ENCODE measurements at places on chromosomes 7 and 10. TPM values are rescaled to one million over a fixed set of nuclear protein-coding genes. Genes with fewer than 3 reads are reported as not detected.

IDI2 gene
- 0.14 TPM for polyA plus RNA-seq

DNAJC12 gene
- polyA plus RNA-seq: 2.2 TPM

MMP21 gene
- 0.18 TPM for polyA plus RNA-seq

DCLRE1C gene
- polyA plus RNA-seq: 9.5 TPM

LARP4B gene
- 22.0 TPM for polyA plus RNA-seq

MSS51 gene
- 4.1 TPM for polyA plus RNA-seq

C10orf105 gene
- 0.68 TPM for polyA plus RNA-seq

SH2D4B gene
- polyA plus RNA-seq: 0.18 TPM

C10orf62 gene
- not detected for polyA plus RNA-seq

CAV1 gene
- 50.6 TPM for polyA plus RNA-seq

TLL2 gene
- 0.23 TPM for polyA plus RNA-seq
